ENCODE measurements at places on chromosomes 1 and 21.

GRCh38 chr21:18602711-18603110, 199.1 kb upstream of the TMPRSS15 start:
- no peak for DNase-seq

- DNase-seq: no peak
These were observed 6.8 kb downstream of the LAMC1 start for GRCh38 chr1:183030053-183030452.

DNA sequence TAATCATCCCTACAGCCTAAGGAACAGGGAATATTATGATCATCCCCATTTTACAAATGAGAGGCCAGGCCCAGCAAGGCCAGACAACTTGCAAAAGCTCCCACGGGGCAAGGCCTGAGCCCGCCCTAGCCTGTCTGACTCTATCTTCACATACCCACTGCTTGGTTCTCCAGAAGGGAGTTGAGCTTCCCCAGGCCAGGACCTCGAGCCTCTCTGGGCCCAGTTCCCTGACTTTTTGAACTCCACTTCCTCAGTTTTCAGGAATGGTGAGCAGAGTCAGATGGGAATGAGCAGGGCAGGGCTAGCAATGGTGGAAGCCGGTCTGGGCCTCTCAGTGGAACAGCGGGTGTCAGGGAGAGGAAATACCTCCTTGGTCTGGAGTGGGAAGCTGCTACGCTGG, 39.3 kb downstream of the CACNA1S start:
- DNase-seq: no peak

DNA sequence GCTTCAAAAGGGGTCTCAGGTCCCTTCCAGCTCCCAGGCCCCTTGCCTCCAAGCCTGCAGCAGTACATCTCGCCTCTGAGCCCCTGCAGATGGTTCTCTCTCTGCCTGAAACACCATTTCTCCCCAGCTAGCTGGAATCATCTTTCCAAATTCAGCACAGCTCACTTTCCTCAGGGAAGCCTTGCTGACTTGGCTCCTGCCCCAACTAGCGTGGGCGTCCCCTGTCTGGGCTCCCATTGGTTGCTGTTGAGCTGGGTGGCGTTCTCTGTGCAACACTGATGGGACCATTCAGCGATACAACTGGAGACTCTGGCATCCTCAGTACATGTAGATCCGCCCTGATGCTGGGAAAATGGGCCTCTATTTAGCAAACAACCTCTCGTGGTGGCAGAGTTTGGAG, 141.3 kb upstream of the IGSF21 start:
- no peak for DNase-seq

DNA sequence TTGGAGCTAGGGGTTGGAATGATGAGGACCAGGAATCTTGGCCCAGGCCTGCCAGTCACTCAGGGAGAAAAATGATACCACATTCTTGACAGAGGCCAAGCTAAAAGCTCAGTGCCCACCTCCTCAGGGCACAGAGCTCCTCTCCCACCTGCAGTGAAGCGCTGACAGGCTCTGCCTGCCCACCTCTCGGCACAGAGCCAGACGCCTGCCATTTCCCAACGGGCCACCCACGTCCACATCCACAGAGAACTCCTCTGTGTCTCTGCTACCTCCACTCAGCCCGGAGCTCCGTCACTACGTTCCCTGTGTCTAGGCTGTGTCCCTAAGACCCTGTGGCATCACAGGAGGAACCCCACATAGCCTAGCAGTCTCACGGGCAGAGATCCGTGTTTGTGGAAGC, 60.8 kb downstream of the MRPL37 start:
- no peak for DNase-seq

DNA sequence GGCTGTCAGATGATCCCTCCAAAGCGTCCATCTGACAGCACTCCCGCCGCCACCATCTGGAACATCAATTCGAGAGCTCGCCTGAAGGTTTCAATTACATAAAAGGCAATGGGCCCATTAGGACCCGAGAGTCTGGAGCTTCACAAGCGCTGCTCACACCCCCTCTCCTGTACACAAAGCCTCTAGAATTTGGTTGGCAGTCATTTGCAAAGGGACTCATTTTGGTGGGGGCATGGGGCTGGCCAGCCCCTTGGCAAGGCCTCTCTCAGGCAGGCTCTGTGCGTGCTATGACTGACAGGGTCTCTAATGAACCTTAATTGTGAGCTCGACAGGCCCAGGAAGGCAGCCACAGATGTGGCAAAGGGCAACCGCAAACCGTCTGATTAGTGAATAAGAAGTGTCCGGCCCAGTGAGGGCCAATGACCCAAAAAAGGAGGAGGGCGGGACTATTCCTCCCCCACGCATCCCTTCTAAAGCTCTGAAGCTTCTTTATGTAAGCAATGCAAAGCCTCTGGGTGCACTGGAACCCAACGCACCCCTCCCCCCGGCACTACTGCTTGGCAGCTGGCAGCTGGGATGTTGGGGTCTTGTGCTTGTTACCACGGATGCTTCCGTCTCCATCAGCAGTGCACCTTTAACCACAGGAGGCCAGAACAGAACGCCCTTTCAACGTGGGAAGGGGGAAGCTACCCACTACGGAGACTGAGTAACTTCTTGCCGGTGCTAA, 79.4 kb downstream of the CAPZB start:
- no peak for DNase-seq

DNA sequence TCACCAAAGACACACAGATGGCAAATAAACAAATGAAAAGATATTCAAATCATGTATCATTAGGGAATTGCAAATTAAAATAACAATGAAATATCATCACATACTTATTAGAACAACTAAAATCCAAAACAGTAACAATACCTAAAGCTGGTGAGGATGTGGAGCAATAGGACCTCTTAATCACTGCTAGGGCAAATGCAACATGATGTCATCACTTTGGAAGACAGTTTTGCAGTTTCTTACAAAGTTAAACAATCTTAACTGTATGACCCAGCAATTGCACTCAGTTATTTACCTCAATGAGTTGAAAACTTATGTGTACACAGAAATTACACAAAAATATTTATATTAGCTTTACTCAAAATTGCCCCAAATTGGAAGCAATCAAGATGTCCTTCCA, 47.3 kb downstream of the SELENOF start:
- DNase-seq: no peak

DNA sequence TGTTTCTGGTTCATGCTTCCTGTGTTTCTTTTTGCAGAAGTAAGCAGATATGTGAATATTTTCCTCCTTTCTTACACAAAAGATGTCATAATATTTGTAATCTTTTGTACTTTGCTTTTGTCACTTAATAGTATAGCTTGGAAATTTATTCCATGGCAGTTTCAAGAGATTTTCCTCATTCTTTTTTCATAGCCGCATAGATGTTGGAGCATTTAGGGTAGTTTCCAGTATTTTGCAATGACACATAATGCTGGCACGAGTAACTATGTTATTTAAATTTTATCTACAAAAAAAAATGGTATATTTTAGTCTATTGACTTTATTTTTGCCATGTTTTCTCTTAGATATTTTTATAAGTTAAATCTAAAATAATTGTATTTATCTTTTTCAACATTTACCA, 40.7 kb downstream of the AGO3 start:
- DNase-seq: no peak

DNA sequence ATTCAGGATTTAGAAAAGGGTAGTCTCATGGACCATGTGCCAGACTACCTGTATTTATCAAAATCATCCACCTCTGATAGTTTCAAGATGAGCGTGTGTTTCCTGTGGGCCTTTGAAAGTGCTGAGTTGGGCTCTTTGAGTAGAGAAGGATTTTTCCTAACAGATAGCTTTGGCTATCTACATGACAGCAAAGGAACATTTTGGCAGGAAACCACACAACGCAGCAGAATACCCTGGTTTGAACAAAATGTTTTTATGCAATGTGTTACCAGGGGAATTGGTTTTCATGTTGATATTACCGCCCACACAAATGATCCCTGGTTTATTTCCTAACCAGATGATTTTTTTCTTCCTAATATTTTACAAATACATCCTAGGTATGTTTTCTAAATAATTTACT, 431.4 kb downstream of the NEGR1 start:
- no peak for DNase-seq

DNA sequence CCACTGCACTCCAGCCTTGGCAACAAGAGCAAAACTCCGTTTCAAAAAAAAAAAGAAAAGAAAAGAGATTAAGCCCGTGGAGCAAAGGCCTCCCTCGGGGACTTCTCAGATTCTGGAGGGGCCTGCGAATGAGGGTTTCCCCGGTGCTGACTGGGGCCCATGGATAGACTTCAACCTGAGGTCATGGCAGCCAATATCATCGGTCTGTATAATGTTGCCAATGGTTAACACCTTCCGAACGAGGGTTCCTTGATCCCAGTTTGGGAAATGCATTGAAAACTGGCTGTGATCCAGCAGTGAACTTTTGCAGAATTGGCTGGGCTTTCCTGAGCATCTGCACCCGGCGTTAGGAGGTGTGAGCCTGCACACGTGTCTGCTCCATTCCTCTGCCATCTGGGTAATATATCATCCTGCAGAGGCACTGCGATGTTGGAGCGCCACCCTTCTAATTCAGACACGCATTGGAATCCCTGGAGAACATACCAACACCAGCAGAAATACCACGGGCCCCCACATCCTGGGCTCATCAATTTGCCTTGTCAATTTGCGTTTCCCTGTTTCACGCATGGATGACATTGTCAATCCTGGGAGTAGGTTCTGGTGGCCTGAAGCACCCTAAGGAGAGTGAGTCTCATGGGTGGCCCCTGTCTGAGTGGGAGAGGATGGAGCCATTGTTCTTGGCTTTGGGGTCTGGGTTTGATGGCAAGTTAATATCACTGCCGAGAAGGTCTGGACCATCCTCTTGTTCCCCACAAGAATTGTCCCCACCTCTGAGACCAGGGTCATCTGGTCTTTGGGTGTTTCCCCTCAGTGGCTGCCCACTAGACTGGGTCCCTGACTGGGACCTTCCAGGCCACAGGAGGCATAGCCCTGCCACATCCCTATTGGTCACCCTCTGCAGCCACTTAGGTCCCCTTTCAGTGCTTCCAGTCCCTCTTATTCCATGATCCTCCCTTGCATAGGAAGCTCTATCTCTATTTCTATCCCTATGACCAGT, 441.0 kb downstream of the PTPRU start:
- DNase-seq: no peak

DNA sequence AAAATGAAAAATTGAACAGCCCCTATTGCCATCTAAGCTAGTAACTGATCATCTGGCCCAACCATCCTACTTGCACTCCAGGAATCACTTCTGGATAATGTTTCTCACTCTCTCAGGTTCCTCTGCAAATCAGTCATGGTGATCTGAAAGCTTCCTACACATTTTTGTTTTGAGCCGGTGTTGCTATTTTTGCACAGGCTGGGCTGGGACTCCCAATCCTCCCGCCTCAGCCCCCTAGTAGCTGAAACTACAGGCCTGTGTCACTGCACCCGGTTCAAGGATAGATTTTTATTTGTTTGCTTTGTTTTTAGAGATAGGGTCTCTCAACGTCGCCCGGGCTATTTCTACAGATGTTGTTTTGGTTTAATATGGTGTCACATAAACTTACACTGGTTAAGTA, 40.5 kb upstream of the HMCN1 start:
- DNase-seq: no peak

- no peak for DNase-seq
These were observed 182.7 kb upstream of the PTBP2 start for GRCh38 chr1:96538883-96539282.

DNA sequence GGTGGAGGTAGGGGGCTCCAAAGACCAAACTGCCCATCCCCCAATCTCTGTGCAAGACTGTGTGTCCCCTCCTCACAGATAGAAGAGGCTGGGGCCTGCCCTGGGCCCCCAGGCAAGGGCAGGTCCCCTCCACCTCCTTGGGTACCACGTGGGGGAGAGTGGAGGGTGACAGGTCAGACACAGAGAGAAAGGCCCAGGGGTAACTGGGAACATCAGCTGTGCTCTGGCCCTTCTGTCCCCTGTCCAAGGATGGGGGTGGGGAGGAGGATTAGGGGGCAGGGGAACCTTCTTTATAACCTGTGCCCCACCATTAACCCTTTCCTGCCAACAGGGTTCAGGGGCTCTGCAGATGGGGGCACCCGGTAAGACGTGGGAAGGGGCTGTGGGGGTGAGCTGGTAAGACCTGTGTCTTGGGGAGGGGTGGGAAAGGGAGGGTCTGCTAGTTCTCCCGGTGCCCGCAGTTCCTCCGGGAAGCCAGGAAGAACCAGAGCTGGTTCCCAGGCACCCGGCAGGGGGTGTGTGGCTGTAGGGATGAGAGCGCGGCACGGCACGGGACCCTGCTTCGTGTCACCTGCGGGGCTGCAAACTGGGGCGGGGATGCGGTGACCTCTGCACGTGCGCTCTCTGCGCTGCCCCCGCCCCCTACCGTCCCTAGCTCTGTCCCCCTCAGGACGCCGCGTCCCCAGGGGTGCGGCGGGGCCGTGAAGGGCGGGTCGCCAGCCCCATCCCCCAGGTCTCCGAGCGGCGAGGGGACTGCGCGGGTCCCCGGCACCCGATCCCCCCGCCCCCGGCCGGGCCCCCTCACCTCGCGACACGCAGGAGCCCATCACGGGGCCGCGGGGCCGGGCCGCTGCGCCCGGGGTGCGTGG, 601 bp downstream of the FAM131C start:
- DNase-seq: no peak

- peak; percentile 40 for DNase-seq
These were observed 911 bp downstream of the GNB1 start for GRCh38 chr1:1889847-1890505.

DNA sequence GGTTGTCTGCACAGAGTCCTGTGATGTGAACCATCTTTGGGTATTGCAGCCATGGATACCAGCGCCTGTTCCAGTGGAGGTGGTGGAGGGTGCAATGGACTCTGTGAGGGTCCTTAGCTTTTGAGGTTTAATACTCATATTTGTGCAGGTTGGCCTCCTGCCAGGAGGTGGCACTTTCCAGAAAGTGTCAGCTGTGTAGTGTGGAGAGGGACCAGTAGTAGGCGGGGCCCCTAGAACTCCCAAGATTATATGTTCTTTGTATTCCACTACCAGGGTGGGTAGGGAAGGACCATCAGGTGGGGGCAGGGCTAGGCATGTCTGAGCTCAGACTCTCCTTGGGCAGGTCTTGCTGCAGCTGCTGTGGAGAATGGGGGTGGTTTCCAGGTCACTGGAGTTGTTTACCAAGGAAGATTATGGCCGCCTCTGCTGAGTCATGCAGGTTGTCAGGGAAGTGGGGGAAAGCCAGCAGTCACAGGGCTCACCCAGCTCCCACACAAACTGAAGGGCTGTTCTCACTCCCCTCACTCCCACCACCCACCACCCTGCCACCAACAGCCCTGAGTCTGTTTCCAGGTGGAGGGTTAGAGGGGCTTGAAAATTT, 31.2 kb upstream of the ZNF678 start:
- no peak for DNase-seq

Measured in activated CD8-positive, alpha-beta memory T cell treated with anti-CD3 and anti-CD28 coated beads, Interleukin-2, amount 50 U/mL, for 4 hours (primary cell).